ENCODE measurements at places on chromosomes 1 and 21. TPM values are rescaled to one million over a fixed set of nuclear protein-coding genes. Genes with fewer than 3 reads are reported as not detected.

KCNK1 gene
- total RNA-seq, result not detected

RGS18 gene
- 0.72 TPM for total RNA-seq

ARMH1 gene
- total RNA-seq, result 102 TPM

DNA sequence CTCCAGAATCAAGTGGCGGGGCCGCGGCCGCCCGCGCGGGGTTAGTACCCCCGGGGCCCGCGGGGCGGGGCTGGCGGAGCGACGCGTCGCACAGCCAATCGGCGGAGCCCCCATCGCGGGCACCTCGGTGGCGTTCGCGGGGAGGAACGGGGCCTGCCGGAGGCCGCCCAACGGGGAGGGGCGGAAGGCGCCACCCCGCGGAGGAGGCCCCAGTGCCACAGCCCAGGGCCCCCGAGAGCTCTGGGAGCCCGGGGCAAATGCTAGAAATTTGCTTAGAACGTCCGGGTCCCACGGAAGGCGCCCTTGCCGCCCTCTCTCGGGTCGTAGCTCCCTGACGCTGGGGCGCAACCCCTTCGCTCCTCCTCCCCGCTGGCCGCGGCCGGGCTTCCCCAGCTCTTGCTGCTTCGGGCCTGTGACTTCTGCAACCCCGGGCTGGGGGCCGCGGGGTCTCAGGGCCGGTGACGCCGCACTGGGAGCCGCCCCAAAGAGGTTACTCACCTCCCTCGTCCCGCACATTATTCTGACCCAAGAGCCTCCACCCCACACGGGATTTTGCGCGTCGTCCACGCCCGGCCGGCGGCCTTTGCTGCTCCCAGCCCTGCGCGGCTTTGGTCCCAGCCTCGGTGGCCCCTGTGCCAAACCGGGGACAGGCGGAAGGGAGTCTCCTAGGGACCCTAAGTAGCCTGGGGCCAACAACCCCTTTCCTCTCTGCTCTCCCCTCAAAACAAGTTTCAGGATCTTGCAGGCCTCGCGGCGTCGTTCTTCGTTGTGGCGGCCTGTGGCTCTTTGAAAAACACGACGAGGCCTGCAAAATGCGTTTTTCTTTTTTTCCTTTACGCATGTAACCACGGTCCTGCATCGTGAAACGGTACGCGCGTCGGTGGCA, at the start of gene RUNX3:
TSS of gene RUNX3 (minus strand) at position 17 of the 886 bp plus-strand sequence. CDS start 408 bp downstream, outside the sequence.
- peak within 1 kb of the TSS; percentile 96 for H3K27ac ChIP-seq
- peak within 1 kb of the TSS; percentile 87 for H3K4me3 ChIP-seq
- peak; percentile 96 for DNase-seq
- H3K36me3 ChIP-seq, result peaks cover 6% of the 10 kb centered on the region
- peaks cover 32% of the 10 kb centered on the region for H3K4me1 ChIP-seq

GRCh38 chr1:111956155-111956771, 33.2 kb downstream of the KCND3 start:
- no peaks in the 10 kb centered on the region for H3K27me3 ChIP-seq
- no peaks in the 10 kb centered on the region for H3K4me1 ChIP-seq
- H3K36me3 ChIP-seq, result no peaks in the 10 kb centered on the region
- no peak overlapping the region for H3K27ac ChIP-seq
- no peak for DNase-seq

DNA sequence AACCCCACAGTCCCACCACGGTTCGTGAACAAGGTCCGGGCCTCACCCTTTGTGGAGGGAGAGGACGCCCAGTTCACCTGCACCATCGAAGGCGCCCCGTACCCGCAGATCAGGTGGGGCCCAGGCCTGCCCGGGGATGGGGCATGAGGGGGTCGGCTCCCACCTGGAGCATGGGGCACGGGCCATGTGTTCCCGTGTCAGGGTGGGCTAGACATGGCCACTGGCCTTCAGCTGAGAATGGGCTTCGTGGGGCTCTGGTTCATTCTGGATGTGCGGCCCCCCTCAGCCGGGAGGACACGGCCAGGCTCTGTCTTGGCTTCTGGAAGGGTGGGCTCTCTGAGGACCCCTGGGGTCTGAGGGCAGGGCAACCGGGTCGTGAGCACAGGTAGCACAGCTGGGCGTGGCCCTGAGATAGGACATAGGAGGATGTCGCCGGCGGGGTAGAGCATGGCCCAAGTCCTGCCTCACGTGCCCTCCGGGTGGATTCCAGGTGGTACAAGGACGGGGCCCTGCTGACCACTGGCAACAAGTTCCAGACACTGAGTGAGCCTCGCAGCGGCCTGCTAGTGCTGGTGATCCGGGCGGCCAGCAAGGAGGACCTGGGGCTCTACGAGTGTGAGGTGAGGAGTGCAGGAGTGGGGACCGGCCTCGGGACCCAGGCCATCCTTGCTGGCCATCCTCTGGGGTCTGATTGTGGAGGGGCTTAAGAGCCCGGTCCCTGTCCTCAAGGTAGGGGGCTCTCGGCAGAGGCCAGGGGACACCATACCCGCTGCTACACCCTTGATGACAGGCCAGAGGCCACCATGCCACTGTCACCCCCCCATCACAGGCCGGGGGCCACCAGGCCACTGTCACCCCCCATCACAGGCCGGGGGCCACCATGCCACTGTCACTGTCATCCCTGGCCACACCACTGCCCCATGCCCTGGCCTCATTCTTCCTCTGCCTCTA, 55.5 kb downstream of the TRIM11 start:
- H3K4me1 ChIP-seq, result no peaks in the 10 kb centered on the region
- no peak for DNase-seq

GRCh38 chr1:97797403-97798183, 123.2 kb downstream of the DPYD start:
- H3K4me3 ChIP-seq, result no peak overlapping the region
- no peaks in the 10 kb centered on the region for H3K27me3 ChIP-seq
- no peaks in the 10 kb centered on the region for H3K4me1 ChIP-seq
- no peaks in the 10 kb centered on the region for H3K36me3 ChIP-seq
